WTC11 (cell line): ENCODE measurements at places on chromosomes 6 and 20. TPM values are rescaled to one million over a fixed set of nuclear protein-coding genes. Genes with fewer than 3 reads are reported as not detected.

DNA sequence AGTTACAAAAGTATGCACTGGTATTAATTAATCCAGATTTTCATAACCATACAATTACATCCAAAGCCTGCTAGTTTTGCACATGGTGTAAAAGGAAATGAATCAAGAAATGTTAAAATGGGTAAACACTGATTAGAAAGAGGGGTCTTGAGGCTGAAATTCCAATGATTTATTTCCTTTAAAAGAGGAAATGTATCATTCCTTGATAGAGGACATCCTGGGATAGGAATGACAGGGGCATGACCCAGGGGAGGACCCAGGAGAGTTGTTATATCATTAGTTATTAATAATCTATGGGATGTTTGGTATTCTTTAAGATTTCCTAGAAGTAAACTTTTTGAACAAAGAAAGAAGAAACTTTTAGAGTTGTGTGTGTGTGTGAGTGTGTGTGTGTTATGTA, 18.2 kb downstream of the AK9 start:
- H3K36me3 ChIP-seq, result no peaks in the 10 kb centered on the region; the same call in 1 of the 2 replicates
- peaks cover 24% of the 10 kb centered on the region for H3K4me1 ChIP-seq
- no peaks in the 10 kb centered on the region for H3K27me3 ChIP-seq
- H3K27ac ChIP-seq, result no peak overlapping the region
- DNase-seq, result no peak

DNA sequence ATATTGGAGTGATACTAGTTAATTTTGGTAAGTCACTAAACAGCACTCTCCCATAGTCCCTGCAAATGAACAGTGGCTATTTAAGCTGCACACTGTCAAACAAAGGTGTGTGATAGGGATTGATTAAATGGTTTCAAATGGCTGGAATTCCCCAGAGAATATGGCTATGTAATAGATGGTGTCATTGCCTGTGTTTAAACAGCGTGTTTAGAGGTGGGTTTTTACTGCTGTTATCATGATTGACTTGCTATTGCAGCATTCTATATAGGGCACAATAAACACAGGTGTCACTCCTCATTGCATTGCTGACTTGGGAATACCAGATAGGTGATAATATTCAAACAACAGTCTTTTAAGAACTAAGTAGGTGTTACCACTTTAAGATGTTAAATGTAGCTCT, 171.7 kb upstream of the MAN1A1 start:
- no peaks in the 10 kb centered on the region for H3K4me1 ChIP-seq
- no peak overlapping the region for H3K27ac ChIP-seq
- no peak overlapping the region for H3K4me3 ChIP-seq
- no peak for DNase-seq

PRL gene
- not detected in 3 replicates for total RNA-seq

PRDM13 gene
- 0.09 to 0.14 TPM (median 0.11 TPM) in 3 replicates for total RNA-seq

DNA sequence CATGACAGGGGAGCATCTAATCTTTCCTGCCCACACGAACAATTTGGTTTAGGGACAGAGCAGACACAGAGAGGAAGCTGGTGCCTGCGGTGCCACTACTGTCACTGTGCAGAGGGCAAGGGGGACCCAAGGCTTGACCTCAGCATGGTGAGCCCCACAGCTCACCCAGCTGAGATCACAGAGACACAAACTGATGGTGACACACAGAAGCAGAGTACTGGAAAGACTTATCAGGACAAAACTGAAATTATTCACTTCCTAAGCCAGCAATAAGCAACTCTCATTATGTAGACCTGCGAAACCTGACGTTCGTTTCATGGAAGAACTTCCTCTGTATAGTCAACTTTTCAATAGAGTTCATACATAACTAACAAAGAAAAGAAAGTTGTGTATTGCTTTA, 86.1 kb downstream of the HUS1B start:
- no peak overlapping the region for H3K4me3 ChIP-seq
- no peak for DNase-seq
- H3K27ac ChIP-seq, result no peak overlapping the region
- peaks cover 51% of the 10 kb centered on the region for H3K36me3 ChIP-seq

SERINC1 gene
- total RNA-seq, result 31.3 to 35.3 TPM (median 34.1 TPM) in 3 replicates

DNA sequence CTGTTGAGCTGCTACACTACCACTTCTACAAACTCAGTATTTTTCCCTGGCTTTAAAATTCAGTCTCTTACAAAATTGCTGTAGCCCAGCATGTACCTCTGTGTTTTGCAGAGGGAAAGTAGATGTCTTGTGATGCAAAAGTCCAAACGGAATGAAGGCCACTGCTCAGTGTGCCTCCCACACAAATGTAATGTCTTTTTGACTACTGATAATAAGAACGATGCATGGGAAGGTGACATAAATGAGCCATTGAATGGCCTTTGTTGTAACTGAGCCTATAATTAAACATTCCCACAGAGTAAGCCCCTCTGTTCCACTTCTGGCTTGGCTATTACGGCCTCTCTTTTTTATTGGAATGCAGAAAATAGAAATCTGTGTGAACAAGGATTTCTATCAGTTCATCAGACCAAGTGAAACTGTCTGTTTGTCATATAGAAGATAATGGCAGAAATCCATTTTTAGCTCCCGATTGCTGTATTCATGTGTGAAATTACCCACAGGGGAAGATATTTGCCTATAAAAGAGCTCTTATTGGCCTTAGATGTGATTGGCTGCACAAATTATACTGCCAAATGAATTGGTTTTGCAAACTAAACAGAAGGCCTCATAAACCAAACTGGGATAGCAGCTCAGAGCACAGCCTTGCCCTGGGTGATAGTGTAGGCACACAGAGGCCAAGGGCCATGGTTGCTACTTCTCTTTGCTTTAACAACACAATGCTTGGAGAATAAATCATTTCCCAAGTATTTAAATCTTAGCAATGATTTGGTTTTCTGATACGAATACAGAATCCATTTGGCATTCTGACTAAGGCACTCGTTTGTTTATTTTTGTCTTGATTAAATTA, 241.5 kb upstream of the PLN start:
- no peaks in the 10 kb centered on the region for H3K27me3 ChIP-seq
- no peak overlapping the region for H3K4me3 ChIP-seq
- no peak for DNase-seq
- H3K4me1 ChIP-seq, result peaks cover 18% of the 10 kb centered on the region
- peak overlapping the region; percentile 34 for H3K27ac ChIP-seq

ADGRF4 gene
- total RNA-seq, result not detected in 3 replicates

CYP24A1 gene
- total RNA-seq, result not detected in 3 replicates

PDCD2 gene
- 112 to 132 TPM (median 113 TPM) in 3 replicates for total RNA-seq

DNA sequence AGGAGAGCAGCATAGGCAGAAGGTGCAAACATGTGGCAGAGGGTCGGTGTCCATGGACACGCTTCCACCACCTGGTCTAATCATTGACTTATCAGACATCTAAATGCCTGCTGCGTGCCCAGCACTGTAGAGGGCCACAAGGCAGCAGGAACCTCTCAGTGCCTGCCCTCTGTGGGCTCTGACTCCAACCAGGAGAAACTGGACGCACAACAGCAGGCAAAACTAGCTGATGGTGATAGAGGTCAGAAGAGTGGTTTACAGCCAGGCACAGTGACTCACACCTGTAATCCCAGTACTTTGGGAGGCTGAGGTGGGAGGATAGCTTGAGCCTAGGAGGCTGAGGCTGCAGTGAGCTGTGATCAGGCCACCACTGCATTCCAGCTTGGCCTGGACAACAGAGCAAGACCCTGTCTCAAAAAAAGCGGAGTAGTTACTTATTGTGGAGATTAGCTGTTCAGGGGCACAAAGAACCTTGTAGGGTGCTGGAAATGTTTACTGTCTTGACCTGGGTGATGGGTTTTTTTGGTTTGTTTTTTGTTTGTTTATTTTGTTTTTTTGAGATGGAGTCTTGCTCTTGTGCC, 46.5 kb downstream of the PPARD start:
- no peak overlapping the region for H3K4me3 ChIP-seq
- DNase-seq, result no peak
- H3K27me3 ChIP-seq, result no peaks in the 10 kb centered on the region
- H3K4me1 ChIP-seq, result peaks cover 5% of the 10 kb centered on the region
- no peaks in the 10 kb centered on the region for H3K36me3 ChIP-seq

DNA sequence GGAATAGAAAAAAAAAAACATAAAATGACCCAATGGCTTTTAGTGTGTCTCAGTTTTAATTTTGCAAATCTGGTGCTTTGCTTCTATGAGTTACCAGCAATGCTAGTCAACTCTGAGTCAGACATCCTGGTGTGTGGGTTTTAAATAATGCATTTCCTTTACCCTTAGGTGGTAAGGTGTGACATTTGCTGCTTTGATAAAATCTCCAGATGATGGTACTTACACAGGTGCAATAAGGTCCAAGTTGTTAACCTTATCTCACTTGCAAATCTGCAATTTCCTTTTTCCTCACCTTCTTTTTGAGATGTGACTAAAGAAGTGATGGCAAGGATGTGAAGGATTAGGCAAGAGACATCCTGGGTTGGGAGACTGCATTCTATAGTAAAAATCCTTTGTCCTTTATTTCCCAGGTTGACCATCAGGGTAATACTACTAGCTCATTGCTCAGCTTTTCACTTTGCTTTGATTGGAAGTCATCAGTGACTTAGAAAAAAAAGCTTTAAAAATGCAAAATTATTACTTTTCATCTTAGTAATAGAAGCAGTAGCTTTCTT, 818.5 kb upstream of the FLRT3 start:
- peaks cover 2% of the 10 kb centered on the region; the same call in 1 of the 2 replicates for H3K27me3 ChIP-seq
- no peak overlapping the region for H3K4me3 ChIP-seq
- peaks cover 16% of the 10 kb centered on the region for H3K36me3 ChIP-seq
- H3K4me1 ChIP-seq, result peaks cover 23% of the 10 kb centered on the region
- no peak for DNase-seq
- no peak overlapping the region for H3K27ac ChIP-seq

MRAP2 gene
- total RNA-seq, result 4.8 to 5.2 TPM (median 4.9 TPM) in 3 replicates

DNA sequence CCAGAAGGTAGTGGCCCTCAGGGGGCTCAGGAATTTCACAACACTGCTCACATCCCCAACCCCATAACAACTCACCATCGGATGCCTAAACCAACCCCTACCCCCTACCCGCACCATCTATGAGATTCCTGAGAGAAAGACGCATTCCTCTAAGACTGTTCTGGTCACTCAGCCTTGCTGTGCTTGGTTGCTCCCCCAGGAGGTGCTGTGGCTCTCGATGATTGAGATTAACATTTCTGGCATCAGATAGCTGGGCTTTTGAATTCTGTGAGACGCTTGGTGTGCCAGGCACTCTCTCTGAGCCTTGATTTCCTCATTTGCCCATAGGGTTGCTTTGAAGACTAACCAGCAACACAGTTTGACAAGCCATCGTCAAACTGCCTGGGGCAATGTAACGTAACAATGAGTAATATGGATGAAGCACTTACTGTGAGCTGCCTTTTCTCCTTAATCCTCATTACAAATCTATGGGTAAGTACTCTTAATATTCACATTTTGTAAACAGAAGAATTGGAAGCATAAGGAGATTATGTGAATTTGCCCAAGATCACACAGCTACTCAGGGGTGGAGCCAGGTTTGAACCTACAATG, 978 bp downstream of the WFDC6 start:
- H3K4me1 ChIP-seq, result peaks cover 6% of the 10 kb centered on the region
- no peak overlapping the region for H3K27ac ChIP-seq
- DNase-seq, result peak; percentile 60

- H3K27ac ChIP-seq, result peak overlapping the region; percentile 61; the same call in 1 of the 2 replicates
- no peak for DNase-seq
- H3K27me3 ChIP-seq, result peaks cover 7% of the 10 kb centered on the region
- H3K4me3 ChIP-seq, result no peak overlapping the region
- no peaks in the 10 kb centered on the region for H3K36me3 ChIP-seq
These were observed 5.3 kb downstream of the SOBP start for GRCh38 chr6:107495196-107495643.

EPHA7 gene
- total RNA-seq, result 7.4 to 9.6 TPM (median 7.9 TPM) in 3 replicates
